ENCODE measurements at places on chromosomes 12 and 14. TPM values are rescaled to one million over a fixed set of nuclear protein-coding genes. Genes with fewer than 3 reads are reported as not detected.

Gene DIO3
- 0.47 TPM for polyA plus RNA-seq

Gene RAB21
- polyA plus RNA-seq = 73.7 TPM

Gene GPRC5A
- polyA plus RNA-seq = 9.7 TPM

Gene PCK2
- 39.1 TPM for polyA plus RNA-seq

Gene KRT83
- polyA plus RNA-seq = not detected

Gene B4GALNT1
- 0.90 TPM for polyA plus RNA-seq

Gene SLCO1B3
- not detected for polyA plus RNA-seq

Gene BBOF1
- polyA plus RNA-seq = 12.9 TPM

Gene SRRM4
- 0.10 TPM for polyA plus RNA-seq

Gene RERG
- polyA plus RNA-seq = 40.1 TPM

Gene MAP1LC3B2
- 11.1 TPM for polyA plus RNA-seq

Gene SMOC1
- polyA plus RNA-seq = 2.7 TPM

Gene ADGRD1
- 14.9 TPM for polyA plus RNA-seq

Gene FAR2
- 38.2 TPM for polyA plus RNA-seq

Gene LRRK2
- 20.5 TPM for polyA plus RNA-seq

Gene EXOC3L4
- polyA plus RNA-seq = 2.1 TPM

Gene KRT6C
- not detected for polyA plus RNA-seq

Gene ACOT6
- polyA plus RNA-seq = not detected

Gene PKP2
- polyA plus RNA-seq = 23.2 TPM

Gene MED6
- polyA plus RNA-seq = 43.8 TPM

Gene TMCC3
- 43.7 TPM for polyA plus RNA-seq

Gene GAS2L3
- polyA plus RNA-seq = 16.1 TPM

Gene OTUB2
- 4.9 TPM for polyA plus RNA-seq

Gene KIF26A
- 15.4 TPM for polyA plus RNA-seq

Gene TAMALIN
- 17.2 TPM for polyA plus RNA-seq

Gene EFS
- 39.7 TPM for polyA plus RNA-seq

Gene NRDE2
- polyA plus RNA-seq = 16.9 TPM

Gene TRMT5
- polyA plus RNA-seq = 19.2 TPM

Gene DTX3
- 64.9 TPM for polyA plus RNA-seq

Gene ALDH1L2
- polyA plus RNA-seq = 1.2 TPM

Gene HRK
- polyA plus RNA-seq = 0.56 TPM

Gene ANHX
- not detected for polyA plus RNA-seq

Gene NOPCHAP1
- polyA plus RNA-seq = 12.8 TPM

Gene NAV3
- 11.2 TPM for polyA plus RNA-seq

Gene TOMM20L
- 1.9 TPM for polyA plus RNA-seq

Gene MYO1H
- polyA plus RNA-seq = 2.0 TPM

Gene PTMS
- 611 TPM for polyA plus RNA-seq

Gene TAS2R13
- polyA plus RNA-seq = not detected

Gene CCDC175
- polyA plus RNA-seq = 0.42 TPM

Gene SPSB2
- polyA plus RNA-seq = 15.0 TPM

Gene SIX1
- 8.3 TPM for polyA plus RNA-seq

Gene DEGS2
- polyA plus RNA-seq = 9.6 TPM

Gene HOXC5
- polyA plus RNA-seq = 1.6 TPM

Gene TAS2R8
- not detected for polyA plus RNA-seq

Gene ZNF891
- 4.4 TPM for polyA plus RNA-seq

Gene AMN
- 22.4 TPM for polyA plus RNA-seq

Gene IL26
- polyA plus RNA-seq = not detected

Gene CCDC177
- polyA plus RNA-seq = 0.06 TPM

Gene FLRT2
- 279 TPM for polyA plus RNA-seq

Gene RASAL1
- 11.6 TPM for polyA plus RNA-seq

Gene INHBC
- 0.15 TPM for polyA plus RNA-seq

Gene NUDT4
- 163 TPM for polyA plus RNA-seq

Gene MDM2
- 77.0 TPM for polyA plus RNA-seq

Gene HOMEZ
- polyA plus RNA-seq = 30.6 TPM

Gene RNASE3
- polyA plus RNA-seq = 0.35 TPM

Gene NGB
- polyA plus RNA-seq = not detected

Gene GLS2
- polyA plus RNA-seq = 0.96 TPM
